ENCODE measurements at places on chromosomes 7 and 10.
A peak's percentile ranks its signal among the peaks of the same experiment; 100 is the strongest.

GRCh38 chr10:125016123-125016522 lies 74.2 kb downstream of the ZRANB1 start:
- DNase-seq: no peak

GRCh38 chr7:76225379-76225778 lies 23.7 kb downstream of the SRRM3 start:
- DNase-seq: peak; percentile 37

DNA sequence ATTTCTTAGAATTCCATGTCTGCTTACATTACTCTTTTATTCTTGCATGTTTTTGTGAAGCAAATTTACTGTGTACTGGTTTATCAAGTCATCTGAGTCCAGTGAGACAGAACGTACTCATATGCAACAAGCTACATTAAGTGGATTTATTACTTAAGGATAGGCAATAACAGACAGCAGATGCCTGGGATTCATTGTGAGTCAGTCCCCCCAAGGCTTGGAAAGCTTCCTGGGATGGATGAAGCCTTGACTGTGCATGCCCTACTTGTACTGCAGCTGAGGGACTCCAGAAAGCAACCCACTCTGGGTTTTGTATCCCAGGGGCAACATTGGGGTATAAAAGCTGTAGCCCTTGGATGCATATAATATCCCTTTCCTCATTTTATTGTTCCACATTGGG lies 113.4 kb upstream of the RAB18 start:
- DNase-seq: no peak

GRCh38 chr7:73350306-73351068 lies 22.5 kb downstream of the FKBP6 start:
- no peak for DNase-seq

DNA sequence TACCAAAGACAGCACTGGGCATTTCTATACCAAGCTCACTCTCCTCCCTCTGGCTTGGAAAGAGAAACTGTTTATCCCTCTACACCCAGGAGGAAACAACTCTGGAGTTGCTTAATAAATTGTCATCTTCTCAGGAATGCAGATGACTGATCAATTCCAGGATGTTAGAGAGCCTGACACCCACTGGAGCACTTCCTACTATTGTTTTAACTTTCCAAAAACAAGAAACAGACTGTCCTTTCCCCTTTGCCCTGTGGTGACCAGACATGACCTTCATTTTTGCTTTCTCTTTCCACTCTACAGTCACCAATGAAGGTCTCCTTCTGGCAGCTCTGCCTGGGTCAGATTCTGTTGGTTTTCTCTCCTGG lies 19.6 kb downstream of the GIMAP4 start:
- no peak for DNase-seq

- no peak for DNase-seq
Measured at GRCh38 chr7:5334671-5335070, 51.9 kb downstream of the SLC29A4 start.

GRCh38 chr10:49115015-49115795 lies at the start of gene VSTM4:
Gene VSTM4 (minus strand): TSS chr10:49115522. CDS start chr10:49115485, 37 bp downstream.
- no peak for DNase-seq

GRCh38 chr10:98328640-98329039 lies 60.6 kb upstream of the LOXL4 start:
- DNase-seq: no peak

- DNase-seq: no peak
Measured at GRCh38 chr7:33916357-33917081, 11.2 kb downstream of the BMPER start.

- DNase-seq: no peak
Measured at GRCh38 chr10:60818134-60818770, 40.0 kb downstream of the CDK1 start.

- DNase-seq: no peak
Measured at GRCh38 chr7:45663167-45663921, 89.2 kb downstream of the ADCY1 start.

DNA sequence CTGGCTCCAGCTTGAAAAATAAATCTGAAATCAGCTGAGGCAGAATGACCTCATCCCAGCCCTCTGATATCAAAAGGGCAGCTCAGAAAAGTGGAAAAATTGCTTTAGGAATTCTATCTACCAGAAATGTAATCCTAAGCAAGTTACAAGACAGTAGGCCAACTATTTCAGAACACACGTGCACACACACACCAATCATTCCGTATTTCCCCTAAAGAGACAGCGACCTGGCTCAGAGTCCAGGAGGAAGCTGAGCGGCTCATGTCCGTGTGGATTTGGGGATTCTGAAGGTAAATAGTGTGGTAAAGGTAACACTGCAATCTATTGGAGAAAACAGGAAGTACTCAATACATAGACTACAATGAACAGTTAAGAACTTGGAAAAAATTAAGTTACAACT lies 288.2 kb downstream of the CALN1 start:
- DNase-seq: no peak

DNA sequence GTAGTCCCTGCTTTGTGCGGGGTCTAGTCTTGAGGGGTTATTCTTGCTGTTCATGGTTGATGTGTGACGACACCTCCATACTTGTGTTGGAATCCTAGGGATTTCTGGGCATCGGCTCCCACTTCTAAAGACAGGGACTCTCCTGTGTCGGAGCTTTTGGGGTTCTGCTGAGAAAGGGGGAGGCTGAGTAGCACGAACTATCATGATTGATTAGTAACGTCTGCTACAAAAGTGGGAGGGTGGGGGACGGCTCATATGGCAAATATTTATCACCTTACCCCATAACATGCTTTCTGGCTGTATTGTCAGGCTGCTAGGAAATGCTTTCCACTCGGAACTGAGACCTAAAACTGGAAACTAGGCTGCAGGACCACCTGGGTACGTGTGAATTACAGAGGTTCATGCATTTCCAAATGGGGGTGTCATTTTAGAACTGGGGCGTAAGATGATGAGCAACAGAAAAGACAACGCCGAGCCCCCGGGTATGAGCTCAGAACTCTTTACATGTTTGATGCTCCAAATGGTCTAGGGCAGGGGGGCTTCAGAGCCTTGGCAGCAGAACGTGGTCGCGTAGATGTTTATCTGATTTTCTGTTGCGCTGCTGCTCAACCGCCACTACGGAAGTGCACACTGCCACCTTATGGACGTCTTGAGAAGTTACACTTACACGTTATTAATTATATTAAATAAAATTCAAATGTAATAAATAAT lies 15.1 kb upstream of the NME8 start:
- DNase-seq: peak; percentile 35

- no peak for DNase-seq
Measured at GRCh38 chr10:99236627-99237309, 1.1 kb upstream of the HPSE2 start.

- DNase-seq: no peak
Measured at GRCh38 chr7:55526770-55527169, 45.5 kb downstream of the VOPP1 start.

DNA sequence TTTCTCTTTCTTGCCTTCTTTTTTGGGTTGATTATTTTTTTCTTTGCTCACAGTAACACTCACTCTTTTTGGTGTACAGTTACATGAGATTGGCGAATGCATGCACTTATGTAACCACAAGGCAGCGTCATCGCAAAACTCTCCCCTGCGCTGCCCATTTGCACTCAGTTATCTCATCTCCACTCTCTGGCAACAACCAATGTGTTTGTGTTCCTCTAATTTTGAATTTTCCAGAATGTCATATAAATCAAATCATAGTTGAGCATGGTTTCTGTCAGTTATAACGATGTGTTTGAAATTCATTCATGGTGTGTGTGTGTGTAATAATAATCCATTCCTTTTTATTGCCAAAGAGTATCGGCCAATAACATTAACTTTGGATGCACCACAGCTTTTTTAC lies 23.0 kb upstream of the IGFBP3 start:
- DNase-seq: no peak

DNA sequence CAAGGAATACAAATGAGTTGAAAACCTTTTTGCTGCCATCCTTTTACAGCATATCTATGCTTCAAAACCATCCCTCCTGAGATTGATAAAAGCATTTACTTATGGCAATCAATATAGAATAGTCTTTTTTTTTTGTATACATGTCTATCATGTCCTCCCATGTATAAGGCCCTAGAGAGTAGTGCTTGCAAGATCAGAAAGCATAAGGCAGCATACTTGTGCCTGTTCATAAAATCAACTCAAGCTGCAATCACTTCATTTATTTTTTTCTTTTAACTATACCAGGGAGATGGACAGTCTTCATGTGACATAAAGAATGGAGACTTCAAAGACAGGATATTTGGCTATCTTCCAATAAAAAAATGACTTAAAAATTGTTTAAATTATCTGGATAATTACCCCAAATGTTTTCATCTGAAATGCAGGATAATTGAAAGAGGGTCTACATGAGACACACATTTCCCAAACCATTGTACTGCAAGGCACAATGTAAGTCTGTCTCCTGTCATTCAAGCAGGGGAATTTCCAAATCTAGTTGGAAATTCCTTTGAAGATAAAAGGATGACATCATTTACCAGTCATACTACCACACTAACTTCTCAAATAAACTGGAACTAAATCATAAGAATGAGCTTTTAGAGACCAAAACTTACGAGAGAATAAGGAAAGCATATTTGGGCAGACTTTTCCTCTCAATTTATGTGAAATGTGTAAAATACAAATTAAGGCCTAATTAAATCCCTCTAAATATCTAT lies 22.5 kb downstream of the LRRN3 start:
- DNase-seq: no peak

GRCh38 chr7:124379296-124379695 lies 346.4 kb upstream of the TMEM229A start:
- no peak for DNase-seq

DNA sequence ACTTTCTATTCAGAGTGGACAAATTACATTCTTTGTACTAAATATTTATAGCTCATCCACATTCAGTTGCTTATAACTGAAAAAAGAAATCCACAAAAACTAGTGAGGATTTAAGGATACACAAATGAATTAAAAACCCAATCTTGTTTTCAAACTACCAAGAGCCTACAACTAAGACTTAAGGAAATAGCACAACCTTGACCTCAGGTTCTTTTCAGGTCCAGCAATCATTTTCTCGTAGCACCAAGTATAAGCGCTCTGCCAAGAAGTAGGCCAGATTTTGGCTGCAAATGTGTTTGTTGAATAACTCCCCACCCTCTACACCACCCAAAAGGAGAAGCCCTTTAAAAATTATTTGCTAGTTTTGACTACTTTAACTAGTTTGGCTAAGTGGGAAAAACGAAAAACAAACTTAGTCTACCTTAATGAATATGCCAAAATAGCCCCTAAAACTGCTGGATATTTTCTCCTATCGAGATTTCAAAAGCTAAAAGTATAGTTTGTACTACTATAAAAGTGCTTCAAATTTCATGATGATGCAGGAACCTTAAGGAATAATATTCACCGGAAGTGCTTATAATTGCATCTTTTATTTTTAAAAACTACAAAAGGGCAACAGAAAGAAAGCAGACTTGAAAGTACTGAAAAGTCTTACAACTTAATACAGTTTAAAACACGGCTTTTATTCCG lies 2.7 kb upstream of the KMT2E start:
- no peak for DNase-seq

- no peak for DNase-seq
Measured at GRCh38 chr7:4642468-4643203, 39.5 kb upstream of the FOXK1 start.

DNA sequence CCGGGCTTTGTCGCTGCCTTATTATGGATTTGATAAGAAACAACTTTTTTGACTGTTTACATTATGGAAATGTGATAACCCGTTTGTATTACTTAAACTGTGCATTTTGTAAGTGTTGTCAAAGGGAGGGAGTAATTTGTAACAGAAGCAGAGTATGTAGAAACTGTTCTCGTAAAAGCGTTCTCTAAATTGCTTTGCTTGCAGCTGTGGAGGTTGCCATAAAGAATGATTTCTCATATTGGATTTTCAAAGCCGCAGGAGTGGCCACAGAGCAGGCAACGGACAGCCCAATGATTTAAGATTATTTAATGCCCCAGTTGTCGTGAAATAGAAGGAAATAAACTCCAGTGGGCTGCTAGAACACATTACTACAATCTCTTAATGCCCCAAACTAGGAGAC lies 114.0 kb upstream of the INSYN2A start:
- no peak for DNase-seq

- DNase-seq: no peak
Measured at GRCh38 chr10:125538947-125539731, 143.8 kb downstream of the TEX36 start.

- no peak for DNase-seq
Measured at GRCh38 chr10:77898323-77899079, 28.1 kb downstream of the DLG5 start.

DNA sequence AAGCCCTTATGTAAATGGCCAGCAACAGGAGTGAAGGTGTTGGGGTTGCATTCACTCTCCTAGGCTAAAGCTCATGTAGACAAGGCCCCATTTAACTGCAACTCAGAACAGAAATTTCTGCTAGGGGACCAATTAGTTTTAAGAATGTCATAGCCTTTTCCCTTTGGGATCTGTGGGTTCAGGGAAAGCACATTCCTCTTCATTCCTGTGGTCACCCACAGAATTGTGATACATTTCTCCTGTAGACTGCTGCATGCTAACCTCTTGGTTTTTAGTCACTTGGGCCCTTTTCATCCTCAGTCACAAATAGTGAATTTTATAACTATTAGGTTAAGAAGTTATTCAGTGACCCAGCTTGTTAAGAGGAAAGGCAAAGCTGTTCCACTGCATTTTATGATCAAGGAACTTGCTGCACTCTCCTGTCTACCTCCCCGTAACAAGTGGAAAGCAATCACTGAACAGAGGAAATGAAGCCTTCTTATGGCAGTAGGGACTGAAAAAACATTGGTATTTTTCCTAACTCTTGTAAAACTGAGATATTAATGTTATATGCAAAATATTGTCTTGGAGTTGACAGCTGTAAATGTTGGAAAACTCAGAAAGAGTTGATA lies 124.9 kb downstream of the SND1 start:
- no peak for DNase-seq

DNA sequence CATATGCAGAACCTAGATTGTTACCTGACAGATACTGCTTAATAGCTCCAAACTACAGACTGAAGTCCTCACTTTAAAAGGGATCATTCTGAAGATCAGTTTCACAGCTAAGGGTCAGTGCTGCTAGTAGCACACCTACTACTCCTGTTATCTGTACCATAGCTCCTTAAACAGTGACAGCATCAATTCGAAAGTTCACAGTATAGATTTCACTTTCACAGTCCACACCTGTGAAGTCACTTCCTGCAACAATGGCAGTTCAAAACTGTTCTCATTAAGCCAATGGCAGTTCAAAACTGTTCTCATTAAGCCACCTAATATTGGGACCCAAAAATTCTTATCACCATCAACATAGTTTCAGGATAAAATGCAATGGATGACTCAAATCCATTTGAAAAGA lies 10.7 kb upstream of the FHIP2A start:
- no peak for DNase-seq

DNA sequence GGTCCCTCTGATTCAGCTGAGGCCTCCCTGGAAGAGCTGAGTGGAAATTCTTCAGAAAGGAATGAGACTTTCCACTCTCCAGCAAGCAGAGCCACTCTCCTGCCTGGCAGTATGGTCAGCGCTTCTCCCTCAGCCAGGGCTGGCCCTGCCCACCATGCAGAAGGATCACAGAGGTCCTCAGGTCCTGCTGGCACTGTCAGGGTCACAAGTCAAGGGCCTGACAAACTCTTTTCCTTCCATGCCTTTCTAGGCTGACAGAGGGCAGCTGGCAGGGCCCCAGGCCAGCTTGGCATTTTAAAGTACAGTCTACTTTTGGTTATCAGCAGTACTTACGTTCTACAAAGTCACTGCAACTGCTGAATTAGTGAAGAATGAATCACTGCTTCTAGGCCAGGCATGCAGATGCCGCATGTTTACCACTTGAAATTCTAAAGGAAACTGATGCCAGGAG lies 119.3 kb upstream of the FRMD4A start:
- no peak for DNase-seq

GRCh38 chr10:103502849-103503660 lies 9.6 kb downstream of the NEURL1 start:
- no peak for DNase-seq

GRCh38 chr7:144468990-144469732 lies 65.7 kb upstream of the NOBOX start:
- no peak for DNase-seq
